ENCODE measurements at places on chromosomes 4 and X.

- DNase-seq = no peak
Observed at GRCh38 chr4:176270669-176271068, 1.6 kb upstream of the ASB5 start.

- no peak for DNase-seq
Observed at GRCh38 chr4:158347556-158347955, 137.3 kb downstream of the TMEM144 start.

DNA sequence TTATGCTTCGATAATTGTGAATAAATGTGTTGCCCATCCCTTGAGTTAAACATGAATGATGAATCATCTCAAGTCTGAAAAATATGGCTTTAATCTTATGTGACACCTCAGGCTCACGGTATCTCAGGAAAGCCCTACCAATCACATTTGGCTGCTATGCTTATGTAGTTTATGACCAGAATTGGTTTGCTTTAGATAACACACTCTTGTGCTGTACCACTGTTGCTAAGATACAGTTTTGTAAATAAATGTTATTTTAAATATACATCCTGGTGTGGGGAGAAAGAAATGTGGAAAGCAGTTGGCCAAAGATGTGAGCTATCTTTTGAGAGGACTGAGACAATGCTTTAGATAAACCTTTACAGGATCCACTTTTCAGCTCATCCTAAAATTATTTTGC is 63.2 kb downstream of the NPY1R start:
- DNase-seq = no peak

GRCh38 chr4:61275241-61275640 is 75.1 kb downstream of the ADGRL3 start:
- no peak for DNase-seq

DNA sequence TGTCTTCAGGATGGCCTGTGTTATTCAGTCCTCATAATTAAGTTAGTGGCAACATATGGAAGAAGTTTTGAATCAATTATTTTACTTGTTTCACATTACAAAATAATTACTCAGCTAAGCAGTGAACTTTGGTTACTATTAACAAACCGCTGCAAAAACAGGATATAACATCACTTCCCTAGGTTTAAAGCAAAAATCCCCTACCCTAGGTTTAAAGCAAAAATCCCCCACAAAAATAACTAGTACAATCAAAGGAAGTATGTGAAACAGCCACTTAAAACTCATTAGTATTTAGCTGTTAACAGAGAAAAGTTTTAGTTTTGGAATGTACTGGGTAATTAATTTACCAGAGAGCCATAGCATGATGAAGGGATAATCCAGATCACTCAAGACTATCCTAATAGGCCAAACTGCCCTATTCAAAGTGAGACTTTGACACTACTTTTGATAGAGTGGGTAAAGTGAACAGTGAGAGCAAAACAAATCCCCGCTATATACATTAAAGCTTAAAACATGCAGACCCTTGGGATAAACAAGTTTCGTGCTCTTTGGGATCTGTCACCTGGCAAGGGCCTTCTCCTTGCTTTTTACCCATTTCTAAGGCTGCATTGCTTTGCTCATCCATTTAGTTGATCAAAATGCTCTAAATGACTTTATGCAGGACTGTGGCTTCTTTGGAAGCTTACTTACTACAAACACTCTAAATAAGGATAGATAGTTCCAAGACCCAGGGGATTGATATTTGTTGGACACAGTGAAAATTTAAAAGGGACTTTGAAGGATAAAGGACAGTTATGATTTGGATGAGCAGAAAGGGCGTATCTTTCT is 36.4 kb upstream of the GPR174 start:
- no peak for DNase-seq

DNA sequence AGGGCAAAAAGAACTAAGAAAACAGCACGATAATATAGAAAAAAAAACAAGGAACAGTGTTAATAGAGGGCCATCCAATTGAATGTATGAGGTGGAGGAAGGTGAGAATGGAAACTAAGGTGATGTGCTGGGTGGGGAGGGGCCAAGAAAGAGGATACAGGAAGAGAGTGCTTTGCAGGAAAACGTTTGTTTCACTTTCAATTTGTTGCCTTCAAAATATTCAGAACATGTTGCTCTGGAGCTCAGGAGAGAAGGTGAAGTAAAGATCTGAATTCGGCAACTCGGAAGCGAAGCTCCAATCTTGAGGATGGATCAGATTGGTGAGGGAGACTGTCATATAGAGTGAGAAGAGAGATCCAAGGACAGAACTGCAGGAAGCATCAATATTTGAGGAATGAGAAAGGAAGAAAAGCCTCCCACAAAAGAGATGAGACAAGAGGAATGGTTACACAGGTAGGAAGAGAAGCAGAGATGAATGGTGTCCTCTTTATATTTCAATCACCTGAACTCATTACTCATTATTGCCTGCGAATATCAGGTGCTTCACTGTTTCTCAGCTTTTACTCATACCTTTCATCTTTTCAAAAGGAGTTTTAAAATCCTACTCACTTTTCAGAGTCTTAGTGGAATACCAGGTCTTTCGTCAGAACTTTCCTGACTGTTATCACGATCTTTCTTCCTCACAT is 14.7 kb upstream of the SEC24D start:
- DNase-seq = no peak
